ENCODE measurements at places on chromosomes 3 and 15. TPM values are rescaled to one million over a fixed set of nuclear protein-coding genes. Genes with fewer than 3 reads are reported as not detected.

DNA sequence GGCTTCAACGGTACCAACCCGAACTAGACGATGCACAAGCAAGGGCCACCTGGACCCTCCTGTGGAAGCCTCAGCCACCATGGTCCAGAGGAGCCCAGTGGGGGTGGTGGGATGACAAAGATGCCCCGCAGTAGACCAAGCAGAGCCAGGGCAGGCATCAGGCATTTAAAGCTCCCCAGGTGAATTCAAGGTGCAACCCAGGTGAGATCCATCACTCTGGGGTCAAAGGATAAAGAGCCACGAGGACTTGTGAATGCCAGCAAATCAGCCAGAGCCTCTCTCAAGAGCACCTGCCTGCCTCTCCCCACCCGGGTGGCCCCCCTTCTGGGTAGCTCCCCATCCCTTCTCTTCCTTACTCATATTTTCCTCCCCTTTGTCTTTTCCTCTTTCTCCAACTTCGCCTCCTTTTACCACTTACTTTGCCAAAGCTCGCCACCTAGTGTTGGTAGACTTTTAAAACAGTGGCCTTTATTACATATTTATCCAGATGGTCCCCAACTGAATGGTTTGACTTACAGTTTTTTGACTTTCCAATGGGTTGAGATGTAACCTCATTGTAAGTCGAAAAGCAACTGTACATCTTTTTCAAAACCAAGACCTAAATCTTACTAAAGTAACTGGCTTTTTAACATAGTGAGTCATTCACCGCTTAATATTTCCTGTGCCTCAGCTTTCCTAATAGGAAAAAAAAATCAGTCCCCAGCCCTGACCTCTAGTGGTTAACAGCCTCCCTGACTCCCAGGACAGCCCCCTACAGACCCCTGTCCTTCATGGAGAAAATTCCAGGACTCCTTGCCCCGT is 18.8 kb downstream of the PLA2G4F start:
- no peaks in the 10 kb centered on the region for H3K4me1 ChIP-seq
- H3K36me3 ChIP-seq, result no peaks in the 10 kb centered on the region
- no peak for DNase-seq
- no peaks in the 10 kb centered on the region for H3K27me3 ChIP-seq
- no peak overlapping the region for H3K4me3 ChIP-seq

LTF gene
- total RNA-seq, result 1.7 TPM

PARP15 gene
- total RNA-seq, result 0.39 TPM

ZNF621 gene
- 12.9 TPM for total RNA-seq

DNA sequence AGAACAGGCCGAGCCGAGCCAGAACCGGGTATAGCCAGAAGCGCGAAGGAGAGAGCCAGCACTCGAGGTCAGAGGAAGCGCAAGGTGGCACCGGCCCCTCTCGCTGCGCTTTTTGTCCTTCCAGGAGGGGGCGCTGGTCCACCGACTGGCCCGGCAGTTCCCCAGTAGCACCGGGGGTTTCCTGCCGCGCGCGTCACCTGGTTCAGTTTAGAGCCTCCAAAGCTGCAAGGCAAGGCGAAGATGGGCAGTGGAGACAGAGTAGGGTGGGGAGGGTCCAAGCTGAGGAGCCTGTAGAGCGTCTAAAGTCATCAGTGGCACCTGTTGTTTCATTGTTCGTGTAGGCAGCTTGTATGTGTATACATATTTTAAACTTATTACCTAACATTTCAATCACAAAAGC is 7.6 kb upstream of the NR2E3 start:
- no peak overlapping the region for H3K4me3 ChIP-seq
- no peak for DNase-seq
- no peaks in the 10 kb centered on the region for H3K36me3 ChIP-seq
- H3K27me3 ChIP-seq, result no peaks in the 10 kb centered on the region
- no peaks in the 10 kb centered on the region for H3K4me1 ChIP-seq

DNA sequence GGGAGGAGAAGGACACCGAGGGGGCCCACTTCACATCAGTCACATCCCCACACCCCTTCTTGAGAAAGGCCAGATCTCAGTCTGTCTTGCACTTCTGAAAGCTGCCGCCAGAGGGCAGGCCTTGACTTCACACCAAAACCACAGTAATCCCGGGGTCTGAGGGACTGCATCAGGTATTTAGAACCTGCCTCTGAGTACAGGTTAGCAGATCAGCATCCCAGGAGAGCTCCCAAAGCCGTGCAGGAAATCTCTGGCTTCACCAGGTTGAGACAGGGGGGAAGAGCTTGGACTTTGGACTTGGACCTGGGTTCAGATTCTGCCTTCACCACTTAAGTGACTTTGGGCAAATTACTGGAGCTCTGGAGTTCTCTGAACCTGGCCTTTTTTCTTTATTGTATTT is 50.3 kb downstream of the LHFPL4 start:
- H3K4me1 ChIP-seq, result peaks cover 14% of the 10 kb centered on the region
- H3K27me3 ChIP-seq, result no peaks in the 10 kb centered on the region
- no peak overlapping the region for H3K4me3 ChIP-seq
- H3K27ac ChIP-seq, result no peak overlapping the region
- no peak for DNase-seq
- no peaks in the 10 kb centered on the region for H3K36me3 ChIP-seq

SCN11A gene
- 0.71 TPM for total RNA-seq

- H3K36me3 ChIP-seq, result no peaks in the 10 kb centered on the region
- no peak overlapping the region for H3K4me3 ChIP-seq
- no peaks in the 10 kb centered on the region for H3K4me1 ChIP-seq
Measured at GRCh38 chr3:82080792-82081191, 319.3 kb upstream of the GBE1 start.

- H3K4me3 ChIP-seq, result no peak overlapping the region
- H3K27ac ChIP-seq, result no peak overlapping the region
- no peaks in the 10 kb centered on the region for H3K36me3 ChIP-seq
- DNase-seq, result no peak
- peaks cover 13% of the 10 kb centered on the region for H3K4me1 ChIP-seq
Measured at GRCh38 chr15:57321973-57322601, 54.2 kb upstream of the CGNL1 start.
